ENCODE measurements at places on chromosomes 16 and 17. TPM values are rescaled to one million over a fixed set of nuclear protein-coding genes. Genes with fewer than 3 reads are reported as not detected.

The TBC1D28 gene
- total RNA-seq = not detected

The HBA2 gene
- total RNA-seq = 171 TPM

The HOXB8 gene
- not detected for total RNA-seq

The PRSS8 gene
- total RNA-seq = 0.20 TPM

The GPR142 gene
- total RNA-seq = not detected

The UBE2Z gene
- total RNA-seq = 63.8 TPM

The PIRT gene
- total RNA-seq = not detected

The PRKCB gene
- 6.9 TPM for total RNA-seq

The CCL1 gene
- total RNA-seq = not detected

The C16orf78 gene
- not detected for total RNA-seq

The C17orf113 gene
- total RNA-seq = 1.2 TPM

- DNase-seq = no peak
Observed at GRCh38 chr16:85195271-85195647, 83.0 kb upstream of the CIBAR2 start.

GRCh38 chr16:70743791-70744190, 57.2 kb downstream of the VAC14 start:
- no peak for DNase-seq

DNA sequence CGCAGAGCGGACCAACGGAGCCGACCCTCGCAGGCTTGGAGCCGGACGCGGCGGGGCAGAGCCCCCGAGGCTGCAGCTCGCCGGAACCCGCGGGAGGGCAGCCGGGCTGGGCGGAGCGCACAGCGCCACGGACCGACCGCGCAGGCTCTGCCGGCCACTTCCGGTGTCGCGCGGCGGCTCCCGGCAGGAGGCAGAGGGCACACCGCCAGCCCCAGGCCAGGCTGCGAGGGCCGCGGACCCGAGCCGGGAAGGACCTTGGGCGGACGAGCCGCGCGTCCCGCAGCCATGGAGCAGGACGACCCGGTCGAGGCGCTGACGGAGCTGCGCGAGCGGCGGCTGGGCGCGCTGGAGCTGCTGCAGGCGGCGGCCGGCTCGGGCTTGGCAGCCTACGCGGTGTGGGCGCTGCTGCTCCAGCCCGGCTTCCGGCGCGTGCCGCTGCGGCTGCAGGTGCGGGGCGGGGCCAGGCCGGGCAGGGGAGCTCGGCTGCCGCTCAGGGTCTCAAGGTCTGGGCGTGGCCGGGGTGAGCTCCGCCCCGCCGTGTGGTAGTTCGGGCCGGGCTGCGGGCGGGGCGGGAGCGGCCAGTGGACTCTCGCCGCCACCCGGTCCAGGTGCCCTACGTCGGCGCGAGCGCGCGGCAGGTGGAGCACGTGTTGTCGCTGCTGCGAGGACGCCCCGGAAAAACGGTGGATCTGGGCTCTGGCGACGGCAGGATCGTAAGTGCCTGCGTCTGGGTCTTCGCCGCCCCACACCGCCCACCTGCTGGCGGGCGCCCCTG, at the start of gene ANTKMT:
Gene ANTKMT (plus strand): TSS at position 157 of the 775 bp plus-strand sequence. CDS start 129 bp downstream, at position 286.
- peak; percentile 36 for DNase-seq

DNA sequence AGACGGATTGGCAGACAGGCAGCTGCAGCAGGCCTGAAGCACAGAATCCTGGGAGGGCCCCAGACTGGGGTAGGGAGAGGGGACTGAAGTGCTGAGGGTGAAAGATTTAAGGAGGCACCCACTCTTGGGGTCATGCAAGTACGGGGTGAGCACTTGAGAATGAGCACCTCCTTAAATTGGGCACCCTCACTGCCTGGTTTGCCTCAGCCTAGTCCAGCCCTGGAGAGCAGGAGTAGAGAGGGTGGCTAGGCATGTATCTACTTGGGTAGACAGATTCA, 154.1 kb upstream of the CDC42EP4 start:
- no peak for DNase-seq

DNA sequence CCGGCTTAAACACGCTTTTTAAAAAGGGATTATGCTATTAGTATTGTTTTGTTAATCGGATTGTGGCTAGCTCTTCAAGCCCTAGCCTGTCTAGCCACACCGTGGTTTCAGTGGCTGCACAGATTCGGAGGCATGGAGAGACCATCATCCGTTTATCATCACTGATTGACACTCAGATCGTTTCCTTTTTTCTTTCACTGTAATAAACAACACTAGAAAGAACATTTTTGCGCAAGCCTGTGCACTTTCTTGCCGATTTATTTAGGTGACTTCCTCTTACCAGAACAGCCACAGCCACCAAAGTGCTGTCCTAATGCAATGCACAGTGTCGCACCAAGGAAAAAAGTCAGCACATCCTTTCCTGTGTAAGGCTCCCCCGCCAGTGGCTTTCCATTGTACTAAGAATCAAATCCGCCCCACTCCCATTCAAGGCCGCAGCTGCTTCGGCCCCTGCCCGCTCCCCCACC, 78.2 kb downstream of the CRISPLD2 start:
- DNase-seq = peak; percentile 35

DNA sequence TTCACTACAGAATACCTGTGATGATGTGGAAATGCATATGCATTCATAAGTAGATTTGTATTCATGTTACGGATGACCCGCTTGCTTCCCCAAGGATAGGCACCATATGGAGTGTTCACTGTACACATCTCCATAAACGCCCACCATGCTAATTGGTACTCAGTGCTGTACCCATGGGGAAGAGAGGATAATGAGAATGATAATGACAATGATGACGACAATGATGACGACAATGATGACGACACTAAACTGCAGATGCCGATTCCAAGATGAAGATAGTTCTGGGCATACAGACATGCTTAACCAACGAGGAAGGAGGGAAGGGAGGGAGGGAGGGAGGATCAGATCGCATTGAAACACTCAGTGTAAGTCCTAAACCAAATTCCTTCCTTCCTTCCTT, 26.5 kb upstream of the ZFHX3 start:
- DNase-seq = no peak

DNA sequence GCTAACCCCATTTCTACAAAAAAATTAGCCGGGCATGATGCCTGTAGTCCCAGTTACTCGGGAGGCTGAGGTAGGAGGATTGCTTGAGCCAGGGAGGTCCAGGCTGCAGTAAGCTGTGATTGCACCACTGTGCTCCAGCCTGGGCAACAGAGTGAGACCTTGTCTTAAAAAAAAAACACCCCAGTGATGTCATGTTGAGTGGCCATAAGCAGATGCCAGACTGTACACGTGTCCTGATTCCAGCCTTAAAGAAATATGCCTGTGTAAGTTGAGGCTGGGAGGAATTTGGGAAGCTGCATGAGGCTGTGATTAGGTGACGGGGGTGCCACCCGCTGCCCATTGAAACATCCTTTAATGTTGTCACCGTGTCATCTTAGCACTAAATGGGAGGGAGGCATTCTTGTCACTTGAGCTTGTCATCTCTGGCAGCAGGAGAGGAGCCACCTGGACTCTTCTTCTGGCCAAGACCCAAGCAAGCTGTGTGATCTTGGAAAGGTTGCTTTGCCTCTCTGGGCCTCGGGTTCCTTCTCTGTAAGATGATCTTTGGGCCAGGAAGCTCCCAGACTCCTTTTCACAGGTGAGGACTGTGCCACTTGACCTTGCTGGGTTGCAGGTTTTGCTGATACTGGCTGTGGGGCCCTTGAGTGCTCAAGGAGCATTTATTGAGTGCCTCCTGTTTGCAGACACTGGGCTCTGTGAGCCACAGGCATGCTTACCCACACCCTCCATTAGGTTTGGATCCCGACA, 98.3 kb upstream of the CIBAR2 start:
- no peak for DNase-seq

DNA sequence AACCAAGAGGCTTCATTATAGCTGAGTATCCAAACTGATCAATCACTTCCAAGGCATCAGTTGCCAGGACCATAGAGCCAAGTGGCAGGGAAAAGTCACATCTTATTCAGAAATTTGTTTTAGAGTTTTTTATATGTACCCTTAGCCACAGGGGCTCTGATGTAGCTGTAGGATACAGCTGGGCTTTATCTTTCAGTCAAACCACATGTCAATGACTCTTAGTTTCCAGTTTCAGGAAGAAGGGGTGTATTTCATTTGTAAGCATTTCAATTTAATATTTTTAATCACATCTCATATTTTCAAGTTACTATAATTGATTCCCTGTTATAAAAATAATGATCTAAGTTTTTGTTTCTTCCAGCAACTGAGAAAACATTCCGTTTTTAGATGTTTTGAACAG, 2.9 kb upstream of the FLCN start:
- no peak for DNase-seq

- DNase-seq = no peak
Observed at GRCh38 chr16:65229191-65229662, 107.4 kb upstream of the CDH11 start.

- DNase-seq = no peak
Observed at GRCh38 chr16:21023509-21024202, 123.1 kb downstream of the LYRM1 start.

- DNase-seq = no peak
Observed at GRCh38 chr16:22071331-22071910, 20.9 kb upstream of the VWA3A start.

All from tibial nerve (tissue), 4 donors.